ENCODE measurements at places on chromosomes 3 and 15.

GRCh38 chr15:35691891-35692867 is 146.2 kb upstream of the DPH6 start:
- DNase-seq: no peak

DNA sequence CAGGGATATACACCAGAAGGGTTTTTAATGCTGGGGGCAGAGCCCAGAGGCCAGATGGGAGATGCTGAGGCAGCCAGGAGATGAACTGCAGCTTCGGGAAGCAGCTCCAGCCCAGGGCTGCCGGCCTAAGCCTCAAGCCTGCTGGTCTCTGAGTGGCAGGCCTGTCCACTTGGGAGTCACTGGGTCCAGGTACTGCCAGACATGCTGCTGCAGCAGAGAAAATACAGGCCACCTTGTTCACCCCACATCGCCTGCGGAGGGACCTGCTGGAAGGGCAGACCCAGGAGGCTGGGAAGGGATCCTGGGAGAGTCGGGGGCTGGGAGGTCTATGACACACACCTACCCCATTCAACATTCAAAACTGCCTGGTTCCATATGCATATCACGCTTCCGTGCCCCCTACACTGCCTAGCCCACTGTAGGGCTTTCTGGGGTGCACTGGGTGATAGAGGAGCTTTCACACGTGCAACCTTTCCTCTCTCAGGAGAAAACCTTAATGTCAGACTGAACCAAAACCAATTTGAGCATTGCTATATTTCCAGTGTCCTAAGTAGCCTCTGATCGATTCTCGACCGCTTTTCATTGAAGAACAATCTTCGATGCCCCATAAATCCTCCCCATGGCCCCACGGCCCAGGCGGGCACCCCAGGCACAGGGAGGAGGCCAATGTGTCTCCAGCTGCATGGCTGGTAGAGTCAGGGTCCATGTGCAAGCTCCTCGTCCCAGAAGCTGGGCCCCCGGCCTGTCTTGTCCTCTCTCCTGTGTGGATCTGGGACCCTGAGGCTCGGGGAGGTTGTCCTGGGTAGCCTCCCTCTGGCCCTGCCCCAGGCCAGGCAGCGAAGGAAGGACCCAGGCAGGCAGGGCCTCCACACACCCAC is 147.4 kb downstream of the ATP10A start:
- no peak for DNase-seq

GRCh38 chr15:63200464-63201249 is 11.3 kb downstream of the RAB8B start:
- DNase-seq: no peak

- DNase-seq: no peak
Measured at GRCh38 chr3:157104521-157104920, 55.4 kb downstream of the CCNL1 start.

GRCh38 chr15:32030795-32031194 is 480 bp downstream of the CHRNA7 start:
- DNase-seq: peak; percentile 9

GRCh38 chr15:75229191-75230015 is 27.7 kb downstream of the C15orf39 start:
- no peak for DNase-seq

DNA sequence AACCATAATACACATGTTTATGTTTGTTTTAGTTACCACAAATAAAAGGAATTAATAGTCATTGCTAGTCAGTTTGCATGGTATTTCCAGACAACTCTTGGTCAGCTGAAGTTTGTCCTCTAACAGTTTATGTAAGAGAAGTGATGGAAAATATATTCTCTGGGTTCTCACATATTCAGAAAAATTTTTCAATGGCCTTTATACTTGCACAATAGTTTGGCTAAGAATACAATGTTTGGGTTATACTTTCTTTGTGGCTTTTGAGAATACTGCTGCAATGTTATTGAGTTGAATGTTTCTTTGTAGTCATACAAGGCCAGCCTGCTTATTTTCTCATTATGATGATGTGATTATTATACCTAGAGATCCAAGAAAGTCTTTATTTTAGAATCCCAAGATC is 133.9 kb downstream of the RAP2B start:
- DNase-seq: no peak

- DNase-seq: no peak
Measured at GRCh38 chr15:45156744-45157455, 27.1 kb downstream of the DUOX1 start.

GRCh38 chr3:70861234-70861633 is 548.8 kb upstream of the MDFIC2 start:
- no peak for DNase-seq

DNA sequence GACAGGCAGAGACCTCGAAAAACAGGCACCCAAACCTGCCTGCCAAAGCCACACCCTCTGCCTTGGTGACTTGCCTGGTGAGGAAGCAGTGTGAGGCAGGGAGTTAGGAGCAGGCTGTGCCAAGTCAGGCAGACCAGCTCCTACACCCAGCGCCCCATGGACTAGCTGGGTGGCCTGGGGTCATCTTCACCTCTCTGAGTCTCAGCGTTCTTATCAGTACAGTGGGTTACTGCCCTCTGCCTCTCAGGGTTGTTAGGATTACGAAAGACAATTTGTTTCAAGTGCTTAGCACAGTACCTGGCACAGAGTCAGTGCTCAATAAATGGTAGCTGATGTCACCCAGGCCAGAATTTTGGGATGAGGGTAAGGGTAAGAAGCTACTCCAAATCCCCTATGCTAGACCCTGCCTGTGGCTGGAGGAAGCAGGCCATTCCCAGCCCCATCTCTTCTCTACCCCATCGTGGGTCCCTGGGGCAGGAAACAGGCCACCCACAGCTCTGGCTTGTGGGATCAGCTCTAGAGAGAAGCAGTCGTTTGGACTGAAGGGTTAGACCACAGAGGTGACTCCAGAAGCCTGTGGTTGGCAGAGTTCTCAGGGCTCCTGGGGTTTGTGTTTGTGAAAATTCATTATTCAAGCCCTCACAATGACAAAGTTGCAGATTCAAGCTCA is 10.1 kb downstream of the SLC51B start:
- DNase-seq: no peak
